Head of caudate nucleus (tissue), 42 donors: ENCODE measurements at places on chromosomes 11 and 22.

GRCh38 chr11:29022676-29023075 is 914.5 kb downstream of the METTL15 start:
- no peak for DNase-seq

DNA sequence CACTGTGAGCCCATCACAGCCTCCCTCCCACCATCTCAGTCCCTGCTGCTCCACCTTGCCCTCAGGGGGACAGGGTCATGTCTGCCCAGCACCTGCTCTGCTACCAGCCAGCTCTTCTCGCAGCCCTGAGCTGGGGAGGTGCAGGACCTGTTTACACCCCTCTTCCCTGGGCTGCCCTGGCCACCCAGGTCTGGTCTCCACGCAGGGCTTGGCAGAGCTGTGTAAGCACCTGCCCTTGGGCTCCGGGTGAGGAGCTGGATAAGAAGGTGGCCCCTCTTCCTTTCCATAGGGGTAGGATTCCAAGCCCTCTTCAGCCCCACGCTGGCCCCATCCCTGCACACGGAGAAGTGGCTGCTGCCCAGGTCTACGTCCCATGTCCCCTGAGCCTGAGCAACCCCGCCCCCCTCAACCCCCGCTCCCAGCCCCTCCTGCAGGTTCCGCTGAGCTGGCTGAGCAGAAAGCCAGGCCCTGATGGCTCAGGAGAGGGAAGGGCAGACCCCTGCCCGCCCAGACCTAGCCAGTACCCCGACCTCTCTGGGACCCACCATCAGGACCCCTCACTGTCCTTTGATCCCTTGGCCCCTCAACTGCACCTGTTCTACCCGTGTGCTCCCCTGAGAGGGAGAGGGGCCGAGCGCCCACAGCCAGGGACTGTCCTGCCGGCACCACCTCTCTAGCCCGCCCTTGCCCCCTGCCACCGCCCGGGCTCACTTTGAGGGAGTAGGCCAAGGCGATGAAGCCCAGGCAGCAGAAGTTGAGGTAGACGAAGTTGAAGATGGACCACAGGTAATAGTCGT is 3.2 kb downstream of the IFITM10 start:
- no peak for DNase-seq

GRCh38 chr11:65977621-65978390 is 16.3 kb downstream of the SART1 start:
- DNase-seq = no peak

DNA sequence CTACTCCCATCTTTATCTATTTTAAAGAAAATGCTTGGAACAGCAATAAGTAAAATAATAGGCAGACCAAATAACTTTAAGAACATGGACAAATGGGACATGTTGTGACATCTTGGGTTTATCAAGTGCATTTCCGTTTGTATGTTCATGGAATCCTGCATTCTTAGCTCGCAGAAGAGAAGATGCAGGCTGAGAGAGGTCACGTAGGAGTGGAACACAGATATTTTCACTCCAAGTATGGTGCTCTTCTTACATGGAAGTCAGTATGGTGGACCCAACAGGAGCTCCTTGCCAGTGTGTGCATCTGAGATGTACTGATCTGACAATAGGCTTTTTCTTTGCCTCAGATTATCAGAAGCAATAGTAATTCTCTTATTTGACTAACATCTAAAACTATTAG is 1.7 kb downstream of the E2F8 start:
- DNase-seq = no peak

DNA sequence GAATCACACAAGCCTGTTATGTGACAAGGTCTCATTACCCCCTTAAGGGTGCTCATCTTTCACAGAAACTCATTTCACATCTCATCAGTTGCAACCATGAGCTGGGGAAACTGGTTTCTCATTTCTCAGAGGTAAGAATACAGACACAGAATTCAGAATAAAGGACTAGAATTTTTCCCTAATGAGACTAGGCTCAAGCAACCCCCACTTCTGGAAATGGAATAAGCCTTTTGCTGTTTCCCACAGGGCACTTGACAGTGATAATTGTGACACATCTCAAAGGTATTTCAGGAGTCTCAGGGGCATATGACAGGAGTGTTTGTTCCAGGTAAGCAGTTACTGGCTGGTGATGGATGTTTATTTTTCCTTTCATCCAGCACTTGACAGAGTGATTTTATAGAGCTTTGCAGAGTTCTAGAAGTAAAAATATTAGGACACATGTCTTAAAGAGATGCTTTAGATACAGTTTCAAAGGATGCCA is 112.9 kb upstream of the DDI1 start:
- DNase-seq = no peak

DNA sequence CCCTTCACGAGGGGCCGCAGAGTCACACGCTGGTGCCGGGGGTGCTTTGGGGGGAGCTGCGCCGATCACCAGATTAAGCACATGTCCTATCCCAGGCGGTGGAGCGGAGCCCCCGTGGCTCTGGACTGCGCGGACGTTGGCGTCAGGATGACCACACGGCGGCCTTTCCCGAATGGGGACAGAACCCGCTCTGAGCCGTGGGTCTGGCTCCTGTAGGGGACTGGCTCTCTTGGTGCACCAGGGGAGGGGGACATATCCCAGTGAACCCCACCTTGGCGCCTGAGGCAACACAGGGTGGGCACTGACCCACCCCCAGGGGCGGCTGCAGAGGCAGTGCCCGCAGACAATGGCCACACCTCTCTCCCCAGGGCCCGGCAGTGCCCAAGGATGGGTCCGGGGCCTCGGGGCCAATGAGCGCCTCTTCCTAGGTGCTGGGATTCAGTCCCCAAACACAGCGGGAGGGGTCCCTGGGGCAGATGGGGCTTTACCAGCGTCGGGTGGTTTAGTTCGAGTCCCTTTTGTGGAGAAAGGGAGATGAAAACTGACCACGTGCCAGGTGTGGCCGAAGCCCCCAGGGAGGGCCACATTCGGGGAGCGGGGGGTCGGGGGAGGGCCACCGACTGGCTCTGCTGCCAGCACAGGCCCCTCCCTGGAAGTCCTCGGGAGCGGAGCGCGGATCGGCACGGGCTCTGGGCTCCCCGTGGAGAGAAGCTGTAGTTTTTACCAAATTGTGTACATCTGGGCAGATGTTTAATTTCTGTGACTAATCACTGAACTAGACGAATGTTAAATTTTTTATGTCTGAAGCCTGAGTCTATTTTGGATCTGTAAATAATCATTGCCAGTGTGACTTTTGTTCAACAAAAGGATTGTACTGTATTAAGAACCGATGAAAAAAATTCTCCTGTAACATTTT is 58.9 kb downstream of the GRAMD4 start:
- no peak for DNase-seq

GRCh38 chr22:18999008-18999407 is 62.9 kb upstream of the PRODH start:
- DNase-seq = peak; percentile 34

GRCh38 chr11:86219311-86220193 is 25.0 kb upstream of the EED start:
- DNase-seq = no peak

DNA sequence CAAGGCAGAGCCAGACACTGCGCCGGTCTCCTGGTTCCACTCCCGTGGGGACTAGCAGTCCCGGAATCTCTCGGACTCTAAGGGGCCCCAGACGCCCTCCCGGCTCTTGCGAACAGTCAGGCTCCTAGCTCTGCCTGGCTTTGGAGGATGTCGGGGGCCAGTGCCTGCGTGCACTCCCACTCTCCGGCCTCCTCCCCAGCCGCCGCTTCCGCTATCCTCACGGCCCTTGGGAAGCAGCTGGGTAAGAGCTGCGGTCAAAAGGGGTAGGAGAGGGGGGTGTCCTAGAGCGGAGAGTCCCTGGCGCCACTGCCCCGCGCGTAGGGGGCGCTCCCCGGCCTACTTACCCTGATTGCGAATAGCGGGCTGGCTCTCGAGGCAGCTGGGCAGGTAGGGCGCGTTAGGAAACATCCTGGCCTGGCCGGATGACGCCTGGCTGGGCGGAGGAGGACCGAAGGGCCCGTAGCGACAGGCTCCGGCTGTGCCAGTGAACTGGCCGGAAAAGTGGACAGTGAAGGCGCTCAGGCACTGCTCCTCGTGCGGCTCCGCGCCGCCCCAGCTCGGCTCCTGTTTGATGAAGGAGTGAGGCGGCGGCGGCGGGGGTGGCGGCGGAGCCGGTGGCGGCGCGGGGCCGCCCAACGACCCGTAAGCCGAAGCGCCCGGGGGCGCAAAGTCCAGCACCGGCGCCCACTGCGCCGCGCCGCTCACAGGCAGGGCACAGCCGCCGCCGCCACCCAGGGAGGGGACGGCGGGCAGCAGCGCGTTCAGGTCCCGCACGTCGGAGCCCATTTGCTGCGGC is 785 bp downstream of the WT1 start:
- DNase-seq = no peak

GRCh38 chr22:46855681-46856080 is 93.2 kb downstream of the TBC1D22A start:
- no peak for DNase-seq

DNA sequence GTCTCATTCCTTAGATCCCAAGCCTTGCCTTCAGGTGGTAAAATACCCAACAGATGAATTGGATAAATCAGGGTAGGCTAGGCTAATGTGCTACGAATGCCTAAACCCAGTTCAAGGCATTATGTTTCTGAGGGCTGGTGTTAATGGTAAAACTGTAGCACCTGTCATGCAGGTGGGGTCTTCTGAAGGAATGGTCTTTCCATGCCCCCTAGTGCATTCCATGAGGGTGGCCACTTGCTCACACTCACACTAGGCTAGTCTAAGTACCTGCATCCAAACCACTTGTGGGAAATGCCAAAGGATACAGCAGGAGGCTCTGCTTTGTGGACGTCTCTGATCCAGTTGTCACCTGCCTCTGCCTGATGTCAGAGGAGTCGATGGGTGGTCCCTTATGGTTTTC is 24.2 kb upstream of the UCP3 start:
- DNase-seq = no peak

GRCh38 chr11:102497061-102497460 is 33.5 kb downstream of the MMP7 start:
- no peak for DNase-seq
